Activated effector memory CD4-positive, alpha-beta T cell treated with anti-CD3 and anti-CD28 coated beads, Interleukin-2, amount 50 U/mL, for 16 hours (primary cell): ENCODE measurements at places on chromosomes 13 and 19.

DNA sequence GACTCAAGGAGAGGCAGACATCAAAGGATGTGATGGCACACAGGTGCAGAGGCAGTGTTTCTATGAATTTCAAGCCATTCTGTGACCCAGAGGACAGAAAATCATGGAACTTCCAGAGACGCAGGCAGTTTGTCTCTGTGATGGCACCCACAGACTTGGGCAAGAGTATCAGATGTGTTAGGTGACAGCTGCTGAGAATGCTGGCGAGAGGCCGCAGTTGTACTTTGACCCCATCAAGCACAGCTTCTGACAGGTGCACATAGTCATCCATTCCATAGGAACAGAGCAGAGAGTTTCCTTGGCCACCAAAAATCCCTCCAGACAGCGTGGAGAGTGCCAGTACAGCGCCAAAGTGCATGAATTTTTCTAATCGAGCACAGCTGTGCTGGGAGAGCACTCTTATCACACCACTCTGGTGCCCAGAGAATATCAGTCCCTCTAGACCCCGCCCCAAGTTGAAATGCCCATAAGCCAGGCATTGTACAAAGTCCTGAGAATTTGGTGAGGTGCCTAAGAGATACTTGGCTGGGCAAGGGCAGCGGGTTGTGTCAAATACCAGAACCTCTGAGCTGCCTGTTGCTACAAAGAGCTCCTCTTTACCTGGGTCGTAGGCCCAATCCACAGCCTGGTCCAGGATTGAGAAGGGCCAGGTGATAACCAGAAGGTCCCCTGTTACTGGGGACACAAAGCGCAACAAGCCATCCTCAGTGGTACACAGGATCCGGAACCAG, 12.4 kb downstream of the WDR87 start:
- DNase-seq = no peak

GRCh38 chr13:78121459-78122348, 203.1 kb upstream of the EDNRB start:
- no peak for DNase-seq

GRCh38 chr13:107289540-107289939, 721.6 kb upstream of the ARGLU1 start:
- DNase-seq = no peak

GRCh38 chr13:45662162-45662561, 40.0 kb upstream of the CBY2 start:
- DNase-seq = no peak

DNA sequence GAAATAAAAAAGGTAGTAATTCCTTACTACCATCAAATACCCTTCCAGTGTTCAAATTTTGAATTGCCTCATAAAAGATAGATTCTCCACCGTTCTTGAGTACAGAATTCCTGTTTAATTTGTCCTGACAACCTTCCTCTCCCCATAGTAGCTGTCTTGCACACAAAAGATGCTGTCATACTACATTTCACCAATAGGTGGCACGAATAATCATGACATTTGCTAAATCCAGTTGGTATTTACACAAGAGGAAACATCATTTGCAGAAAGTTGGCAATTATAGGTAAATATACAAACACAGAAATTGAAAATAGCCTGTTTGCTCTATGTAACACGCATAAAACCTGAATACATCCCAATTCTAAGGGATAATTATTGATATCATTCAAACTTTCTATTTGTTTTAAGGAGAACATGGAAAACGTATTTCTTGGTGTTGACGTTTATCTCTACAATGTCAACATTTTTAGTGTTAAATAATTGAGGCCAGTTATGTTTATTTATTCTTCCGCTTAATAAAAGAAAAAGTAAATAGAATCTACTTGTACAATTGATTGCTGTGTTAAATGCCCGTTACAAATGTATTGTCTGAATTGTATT, 58.3 kb upstream of the CLDN10 start:
- DNase-seq = no peak

DNA sequence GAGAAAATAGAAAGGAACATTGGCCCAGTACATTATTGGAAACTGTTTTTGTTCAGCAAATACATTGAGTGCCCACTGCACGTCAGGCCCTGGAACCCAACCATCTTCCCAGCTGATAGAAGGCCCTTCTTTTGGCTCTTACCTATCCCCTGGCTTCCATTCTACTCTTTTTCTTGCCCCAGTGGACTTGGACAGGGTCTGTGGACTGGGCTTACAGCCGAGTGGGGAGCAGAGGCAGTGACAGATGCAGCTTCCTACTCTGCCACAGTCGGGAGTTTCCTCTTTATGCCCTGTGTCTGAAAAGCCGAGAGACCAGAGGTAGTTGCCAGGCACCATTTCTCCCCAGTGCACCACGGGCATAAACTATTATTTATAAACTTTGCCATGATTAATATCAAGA, 70.4 kb downstream of the ARHGAP35 start:
- DNase-seq = no peak

DNA sequence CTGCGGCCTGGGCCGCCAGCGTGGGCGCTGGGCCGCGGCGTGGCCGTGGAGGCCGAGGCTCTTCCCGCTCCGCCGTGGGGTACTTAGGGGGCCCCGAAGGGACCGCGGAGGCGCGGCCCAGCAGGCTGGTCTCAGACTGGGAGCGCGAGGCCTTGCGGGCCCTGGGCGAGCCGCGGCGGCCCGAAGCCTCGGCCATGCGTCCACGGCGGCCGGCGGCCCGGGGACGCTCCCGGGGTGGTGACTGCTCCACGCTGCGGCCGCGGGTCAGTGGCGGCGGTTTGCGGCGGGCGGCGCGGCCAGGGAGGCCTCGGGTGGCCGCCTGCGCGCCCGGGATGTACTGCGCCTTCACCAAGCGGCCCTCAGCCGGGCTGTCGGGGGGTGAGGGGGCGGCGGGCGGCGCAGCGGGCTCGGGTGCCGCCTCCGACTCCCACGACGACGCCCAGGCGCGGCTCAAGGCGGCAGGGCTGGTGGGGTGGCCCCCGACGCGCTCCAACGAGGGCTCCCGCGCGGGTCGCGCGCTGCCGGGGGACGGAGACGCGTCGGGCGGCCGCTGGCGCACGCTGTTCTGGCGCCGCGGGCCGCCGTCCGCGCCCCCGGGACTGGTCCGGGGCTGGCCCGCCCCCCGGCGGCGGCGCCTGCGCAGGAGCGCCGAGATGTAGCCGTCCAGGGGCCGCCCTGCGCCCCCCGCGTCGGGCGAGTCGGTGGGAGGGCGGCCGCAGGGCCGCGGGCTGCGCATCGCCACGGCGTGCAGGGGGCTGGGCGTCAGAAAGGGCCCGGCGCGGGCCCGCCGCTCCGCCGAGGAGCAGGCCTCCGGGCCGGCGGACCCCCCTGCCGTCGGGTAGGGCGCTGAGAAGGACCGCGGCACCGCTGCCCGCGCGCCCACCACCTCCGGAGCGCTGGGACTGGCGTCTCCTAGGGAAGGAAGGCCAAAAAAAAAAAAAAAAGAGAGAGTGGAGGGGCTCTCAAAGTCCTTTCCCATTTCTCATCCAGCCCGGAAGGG, 11.7 kb downstream of the DACT3 start:
- no peak for DNase-seq

- no peak for DNase-seq
Measured at GRCh38 chr19:28044477-28044876, 1168.5 kb downstream of the UQCRFS1 start.

GRCh38 chr19:55082020-55082851, 6.6 kb downstream of the EPS8L1 start:
- DNase-seq = peak; percentile 79
